Spinal cord (tissue), 10 donors: ENCODE measurements at places on chromosomes 7 and 10. TPM values are rescaled to one million over a fixed set of nuclear protein-coding genes. Genes with fewer than 3 reads are reported as not detected.

- DNase-seq, result no peak
These were observed 49.5 kb downstream of the SGMS1 start for GRCh38 chr10:50574305-50574704.

- no peak for DNase-seq
These were observed 8.2 kb downstream of the EGFR start for GRCh38 chr7:55026867-55027490.

DNA sequence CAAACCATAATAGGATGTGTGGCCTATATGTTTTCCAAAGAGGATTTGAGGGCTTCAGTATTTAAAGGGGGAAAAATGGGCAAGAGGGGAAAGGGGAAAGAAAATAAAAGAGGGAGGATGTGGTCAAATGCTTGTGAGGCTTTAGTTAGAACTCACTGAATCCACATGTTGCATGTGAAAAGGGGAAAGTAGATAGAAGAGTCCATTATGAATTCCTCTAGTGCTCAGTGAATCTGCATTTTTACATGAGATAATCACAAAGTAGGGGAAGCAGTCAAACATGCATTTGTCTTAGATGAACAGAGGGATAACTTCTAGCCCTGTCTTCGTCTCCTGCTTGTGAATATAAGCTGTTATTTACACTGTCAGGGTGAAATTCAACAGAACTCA, 24.6 kb upstream of the AKAP9 start:
- no peak for DNase-seq

Gene ADAM12
- total RNA-seq, result 36.0 TPM

DNA sequence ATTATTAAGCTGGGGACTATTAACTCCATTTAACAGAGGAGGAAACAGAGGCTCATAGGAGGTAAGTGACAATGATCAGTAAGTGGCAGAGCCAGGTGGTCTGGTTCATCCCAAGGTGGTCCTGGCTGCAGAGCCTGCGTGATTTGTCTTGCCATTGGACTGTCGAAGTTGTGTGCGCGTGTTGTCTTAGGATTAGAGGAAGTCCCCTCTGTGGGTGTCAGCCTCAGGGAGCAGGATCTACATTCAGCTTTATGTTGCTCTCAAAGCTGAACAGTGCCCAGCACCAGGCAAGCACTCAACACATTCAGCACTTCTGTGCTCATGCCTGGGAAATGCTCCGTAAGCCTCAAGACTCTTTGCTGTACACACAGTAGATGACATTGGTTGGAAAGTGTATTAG, 139.5 kb downstream of the HERPUD2 start:
- no peak for DNase-seq

GRCh38 chr7:347644-348479, 57.9 kb downstream of the FOXL3 start:
- DNase-seq, result no peak

Gene OR2A5
- total RNA-seq, result not detected

Gene CD36
- total RNA-seq, result 78.1 TPM

- DNase-seq, result peak; percentile 39
These were observed 338.2 kb upstream of the PRKCQ start for GRCh38 chr10:6918305-6918704.

DNA sequence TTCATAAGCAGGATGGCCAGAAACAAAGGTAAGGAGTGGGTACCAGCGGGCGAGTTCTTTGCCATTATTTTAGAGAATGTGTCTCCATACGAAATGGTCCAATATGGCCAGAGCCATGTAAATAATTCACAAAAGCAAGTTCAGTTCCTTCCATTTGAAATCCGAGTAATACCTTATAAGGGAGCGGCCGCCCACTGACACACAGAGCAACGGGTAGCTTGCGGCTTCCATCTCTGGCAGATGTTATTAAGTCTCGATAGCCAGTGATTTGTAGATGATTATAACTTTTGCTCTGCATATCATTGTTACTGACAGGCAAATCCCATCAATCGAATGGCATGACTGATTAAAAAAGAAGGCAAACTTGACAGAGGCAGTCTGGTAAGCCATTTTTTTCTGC, 63.2 kb downstream of the GFRA1 start:
- no peak for DNase-seq

Gene FXYD4
- not detected for total RNA-seq

- DNase-seq, result no peak
These were observed 54.2 kb downstream of the RTKN2 start for GRCh38 chr10:62214364-62214874.

DNA sequence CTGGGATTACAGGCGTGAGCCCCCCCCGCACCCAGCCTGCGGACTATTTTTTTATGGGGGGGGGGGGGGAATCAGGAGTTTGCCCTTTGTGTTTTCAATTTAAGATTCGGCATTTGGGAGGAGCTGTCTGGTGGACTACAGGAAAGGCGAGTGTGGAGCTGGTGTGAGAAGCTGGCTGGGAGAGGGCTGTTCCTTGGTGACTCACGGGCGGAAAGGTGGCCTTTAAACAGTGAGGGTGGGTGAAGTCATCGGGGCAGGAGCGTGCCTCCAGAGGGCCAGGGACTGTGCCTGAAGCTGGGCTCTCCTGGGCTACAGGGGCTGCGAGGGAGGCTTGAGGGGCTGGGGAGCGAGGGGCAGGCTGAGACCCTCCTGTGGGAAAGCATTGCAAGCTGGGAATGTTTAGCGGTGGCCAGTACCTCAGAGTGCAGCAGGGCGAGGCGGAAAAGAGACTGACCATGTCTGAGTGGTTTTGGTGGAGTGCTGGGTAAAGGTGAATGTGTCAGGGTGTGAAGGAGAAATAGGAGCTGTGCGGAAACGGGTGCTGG, 39.7 kb upstream of the ZNF32 start:
- no peak for DNase-seq

GRCh38 chr10:24331457-24331856, 122.5 kb downstream of the KIAA1217 start:
- peak; percentile 54 for DNase-seq

Gene HDAC9
- total RNA-seq, result 27.8 TPM

GRCh38 chr10:104315486-104315921, 22.8 kb downstream of the ITPRIP start:
- no peak for DNase-seq

Gene MRM2
- total RNA-seq, result 14.5 TPM

- DNase-seq, result no peak
These were observed 150.3 kb downstream of the RNF216 start for GRCh38 chr7:5631152-5631551.

DNA sequence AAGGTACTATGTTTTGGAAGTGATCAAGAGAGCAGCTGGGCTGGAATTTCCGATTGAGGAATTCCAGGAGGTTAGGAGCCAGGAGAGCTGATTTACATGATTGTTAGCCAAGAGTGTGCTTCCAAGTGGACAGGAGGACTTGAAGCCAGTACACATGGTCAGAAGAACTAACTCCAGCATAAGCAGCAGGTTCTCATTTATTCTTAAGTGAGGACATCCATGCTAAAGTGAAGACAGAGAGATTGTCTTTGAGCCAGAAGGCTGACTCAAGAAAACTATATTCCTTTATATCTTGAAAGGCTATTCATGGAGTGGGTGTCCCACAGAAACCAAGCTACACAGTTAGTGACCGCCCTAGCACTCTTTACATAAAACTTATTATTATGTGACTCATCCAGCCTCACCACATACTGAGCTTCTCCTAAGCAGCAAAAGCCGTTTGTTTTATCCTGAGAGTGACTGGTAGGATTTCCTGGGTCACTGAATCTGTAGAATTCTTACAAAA, 56.7 kb upstream of the SEMA3A start:
- no peak for DNase-seq

Gene ANKRD30A
- total RNA-seq, result not detected

GRCh38 chr10:132205650-132206376, 19.1 kb downstream of the DPYSL4 start:
- no peak for DNase-seq

GRCh38 chr7:136655414-136655813, 213.0 kb upstream of the CHRM2 start:
- DNase-seq, result no peak

DNA sequence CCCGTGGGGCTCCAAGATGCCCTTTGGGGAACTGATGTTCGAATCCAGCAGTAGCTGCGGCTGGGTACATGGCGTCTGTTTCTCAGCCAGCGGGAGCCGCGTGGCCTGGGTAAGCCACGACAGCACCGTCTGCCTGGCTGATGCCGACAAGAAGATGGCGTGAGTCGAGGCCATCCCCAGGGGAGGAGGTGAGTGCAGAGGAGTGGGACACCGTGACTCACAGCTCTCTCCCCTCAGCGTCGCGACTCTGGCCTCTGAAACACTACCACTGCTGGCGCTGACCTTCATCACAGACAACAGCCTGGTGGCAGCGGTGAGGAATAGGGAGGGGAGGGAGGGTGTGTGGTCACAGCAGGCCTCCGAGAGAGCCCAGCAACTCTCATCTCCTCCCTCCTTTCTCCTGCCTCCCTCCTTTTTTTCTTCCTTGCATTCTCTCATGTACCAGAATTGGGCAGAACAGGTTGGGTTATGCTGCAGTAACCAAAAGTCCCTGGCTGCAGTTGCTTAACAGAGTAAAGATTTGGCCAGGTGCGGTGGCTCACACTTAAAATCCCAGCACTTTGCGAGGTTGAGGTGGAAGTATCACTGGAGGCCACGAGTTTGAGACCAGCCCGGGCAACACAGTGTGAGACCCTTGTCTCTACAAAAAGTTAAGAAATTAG, 16.5 kb downstream of the ARPC1B start:
- DNase-seq, result no peak

DNA sequence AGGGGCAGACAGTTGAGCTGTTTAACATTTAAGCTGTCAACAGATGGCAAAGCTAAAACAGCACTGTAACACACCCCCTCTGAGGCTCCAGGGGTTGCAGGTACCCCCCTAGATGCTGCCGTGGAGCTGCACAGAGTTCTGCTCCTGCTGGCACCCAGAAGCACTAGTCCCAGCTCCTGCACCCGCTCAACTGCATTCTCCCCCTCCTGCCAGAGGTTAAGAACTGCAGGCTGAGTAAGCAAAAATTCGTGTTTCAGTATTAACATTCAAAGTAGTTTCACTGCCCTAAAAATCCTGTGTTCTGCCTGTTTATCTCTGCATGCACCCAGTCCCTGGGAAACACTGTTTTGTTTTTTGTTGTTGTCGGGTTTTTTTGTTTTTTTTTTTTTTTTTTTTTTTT, 790.8 kb upstream of the KCND2 start:
- DNase-seq, result no peak

GRCh38 chr7:123641901-123642300, 13.8 kb upstream of the LMOD2 start:
- DNase-seq, result no peak

DNA sequence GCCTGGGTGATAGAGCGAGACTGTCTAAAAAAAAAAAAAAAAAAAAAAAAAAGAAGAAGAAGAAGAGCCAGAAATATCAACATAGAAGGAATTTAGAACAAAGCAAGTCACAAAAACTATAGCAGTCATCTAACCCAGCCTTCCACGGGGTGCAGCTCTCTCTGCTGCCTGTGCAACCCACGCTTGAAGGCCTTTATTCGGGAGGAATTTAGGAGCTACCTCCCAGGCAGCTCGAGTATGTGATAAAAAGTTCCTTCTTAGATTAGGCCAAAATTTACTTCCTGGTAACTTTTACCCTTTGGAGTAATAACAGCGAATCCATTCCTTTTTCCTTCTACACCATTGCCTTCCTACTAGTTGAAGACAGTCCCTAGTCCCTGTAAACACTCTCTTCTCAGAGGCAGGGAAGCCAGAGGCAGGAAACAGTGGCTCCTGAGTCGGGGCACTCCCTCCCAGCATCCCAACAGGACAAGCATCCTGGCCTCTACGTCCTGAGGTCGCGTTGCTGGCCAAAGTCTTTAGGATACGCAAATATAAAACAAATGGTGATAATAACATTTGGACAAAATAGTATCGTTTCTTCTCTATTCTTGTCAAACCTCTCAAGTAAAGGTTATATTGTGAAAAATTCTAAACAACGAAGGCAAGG, 109.3 kb upstream of the KMT2C start:
- no peak for DNase-seq

DNA sequence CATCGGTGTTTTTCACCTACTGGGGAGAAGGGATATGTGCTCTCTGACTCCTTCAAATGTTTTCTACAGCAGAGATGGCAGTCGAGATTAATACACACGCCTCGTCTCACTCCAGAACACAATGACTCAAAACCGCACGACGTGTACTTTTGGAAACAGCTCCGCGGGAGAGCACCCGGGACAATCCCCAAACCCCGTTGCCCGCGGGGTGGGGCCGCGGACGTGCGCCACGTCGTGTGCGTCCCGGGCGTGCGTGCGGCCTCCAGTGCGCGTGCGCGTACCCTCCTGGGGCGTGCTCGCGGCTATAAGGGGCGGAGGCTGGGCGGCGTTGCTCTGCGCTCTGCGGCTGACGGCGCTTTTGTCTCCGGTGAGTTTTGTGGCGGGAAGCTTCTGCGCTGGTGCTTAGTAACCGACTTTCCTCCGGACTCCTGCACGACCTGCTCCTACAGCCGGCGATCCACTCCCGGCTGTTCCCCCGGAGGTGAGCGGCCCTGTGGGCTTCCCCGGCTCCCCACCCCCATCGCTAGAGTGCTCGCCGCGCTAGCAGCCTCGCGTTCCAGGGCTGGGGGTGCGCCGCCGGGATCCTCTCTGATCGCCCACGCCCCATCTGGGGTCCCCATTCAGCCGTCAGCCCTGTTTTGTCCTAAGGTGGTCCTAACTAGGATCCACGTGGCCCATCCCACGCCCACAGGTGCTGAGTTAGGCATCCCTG, at the start of gene HILPDA:
Gene HILPDA, plus strand, starts transcription at position 336 of the 712 bp plus-strand sequence. CDS start 1,391 bp downstream, outside the sequence.
- DNase-seq, result peak; percentile 97

GRCh38 chr10:77602913-77603533, 34.6 kb downstream of the KCNMA1 start:
- peak; percentile 38 for DNase-seq

DNA sequence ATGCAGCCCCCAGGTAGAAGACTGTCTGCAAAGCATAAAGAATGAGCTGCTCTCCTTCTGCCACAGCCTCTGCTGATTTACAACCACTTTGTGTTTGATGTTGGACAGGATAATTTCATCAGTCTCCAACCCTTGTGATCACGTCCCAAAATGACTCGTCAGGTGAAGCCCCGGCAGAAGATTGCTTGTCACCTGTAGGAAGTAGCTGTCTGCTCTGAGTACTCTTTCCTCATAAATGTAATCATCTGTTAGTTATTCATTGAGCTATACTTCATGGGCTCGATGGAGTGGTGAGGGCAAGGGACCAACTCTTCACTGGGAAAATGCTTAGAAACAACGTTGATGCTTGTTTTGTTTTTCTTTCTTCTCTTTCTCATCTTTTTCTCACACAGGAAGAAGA, 290.9 kb upstream of the SP8 start:
- no peak for DNase-seq

- no peak for DNase-seq
These were observed 17.2 kb upstream of the PSAP start for GRCh38 chr10:71868192-71868697.
